ENCODE measurements at places on chromosomes 7 and 10.

GRCh38 chr10:89029181-89029580 is 38.6 kb downstream of the FAS start:
- no peak for DNase-seq

- DNase-seq: no peak
Measured at GRCh38 chr7:26910221-26910620, 45.8 kb upstream of the SKAP2 start.

DNA sequence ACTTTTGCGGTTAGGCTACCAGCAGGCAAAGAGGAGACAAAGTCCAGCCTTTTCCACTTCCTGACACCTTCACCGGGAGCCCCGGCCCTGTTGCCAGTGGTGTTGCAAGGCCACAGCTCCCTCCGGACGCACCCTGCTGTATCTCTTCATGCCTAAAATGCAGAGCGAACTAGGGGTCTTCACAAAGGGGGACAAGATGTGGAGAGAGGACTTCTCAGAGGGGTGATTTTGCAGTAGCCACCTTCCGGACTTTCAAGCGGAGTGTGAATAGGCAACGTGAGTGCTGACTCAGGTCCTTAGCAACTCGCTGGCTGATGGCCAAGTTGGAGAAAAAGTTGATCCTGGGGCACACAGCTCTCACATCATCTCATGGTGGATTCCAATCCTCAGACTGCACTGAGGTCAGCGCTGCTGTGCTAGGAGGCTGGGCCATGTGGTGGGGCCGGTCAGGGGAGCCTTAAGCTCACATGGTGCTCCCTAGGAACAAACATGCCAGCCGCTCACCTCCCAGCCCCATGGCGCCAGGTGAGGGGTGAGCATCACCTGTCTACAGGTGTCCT is 166.3 kb downstream of the LCOR start:
- DNase-seq: no peak

DNA sequence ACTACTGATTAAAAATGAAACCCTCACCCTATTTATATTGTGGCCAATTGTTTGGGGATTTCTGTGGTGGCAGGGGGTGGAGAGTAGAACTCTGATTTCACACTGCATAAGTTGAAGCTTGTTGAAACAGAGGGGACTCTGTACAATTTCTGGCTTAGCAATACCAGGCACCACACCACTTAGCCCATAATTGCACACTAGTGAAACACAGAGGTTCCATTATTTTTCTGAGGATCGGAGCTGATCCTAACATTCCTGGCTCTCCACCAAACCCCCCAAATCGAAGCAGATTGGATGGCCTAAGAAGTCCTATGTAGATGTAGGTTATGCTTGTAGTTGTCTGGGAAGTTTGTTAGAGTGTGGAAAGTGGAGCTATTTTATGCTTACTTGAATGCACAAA is 47.0 kb downstream of the PTN start:
- no peak for DNase-seq

DNA sequence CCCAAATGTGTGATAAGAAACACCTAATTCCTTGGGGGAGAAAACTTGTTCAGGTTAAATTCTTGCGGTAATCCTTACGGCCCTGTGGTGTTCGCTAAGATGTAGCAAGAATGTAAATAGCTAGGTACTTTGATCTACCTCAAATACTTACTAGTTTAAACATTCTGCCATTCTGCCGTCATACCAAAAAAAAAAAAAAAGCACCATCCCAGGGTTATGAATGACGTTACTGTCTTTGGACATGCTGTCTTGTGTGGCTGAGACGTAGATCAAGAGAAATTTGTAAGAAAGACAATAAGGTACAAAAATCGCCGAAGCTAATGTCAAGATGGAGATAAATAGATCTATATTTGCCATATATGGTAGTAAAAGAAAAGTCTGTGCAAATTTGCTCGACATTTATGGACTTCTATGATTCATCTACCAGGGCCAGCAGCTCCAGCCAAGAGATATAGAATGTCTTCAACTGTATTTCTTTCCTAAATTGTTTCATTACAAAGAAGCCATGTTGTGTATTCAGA is 195.6 kb downstream of the CUX1 start:
- DNase-seq: no peak
